CD4-positive, alpha-beta T cell treated with Interleukin-4 for 4 hours (primary cell): ENCODE measurements at places on chromosomes 1 and 21.

DNA sequence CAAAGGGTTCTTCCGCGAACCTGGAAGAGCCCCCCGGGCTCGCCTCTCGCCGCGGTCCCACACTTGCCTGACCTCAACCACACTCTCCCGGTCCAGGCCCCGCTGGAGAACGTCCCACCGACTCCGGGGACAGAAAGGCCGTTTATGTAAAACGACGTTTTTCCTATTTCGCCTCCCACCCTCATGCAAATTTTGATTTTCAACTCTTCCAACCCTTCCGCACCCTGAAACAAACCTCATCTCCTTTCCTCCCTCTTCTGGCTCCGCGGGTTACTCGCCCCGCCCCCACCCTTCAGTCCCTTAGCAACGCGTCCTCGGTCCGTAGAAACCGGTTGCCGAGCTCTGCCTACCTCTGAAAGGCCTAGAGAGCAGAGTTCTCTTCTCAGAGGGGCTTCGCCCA, at the start of gene C1orf141:
TSS of gene C1orf141 (minus strand) at position 276 of the 400 bp plus-strand sequence. CDS start 7,730 bp downstream, outside the sequence.
- DNase-seq: no peak

DNA sequence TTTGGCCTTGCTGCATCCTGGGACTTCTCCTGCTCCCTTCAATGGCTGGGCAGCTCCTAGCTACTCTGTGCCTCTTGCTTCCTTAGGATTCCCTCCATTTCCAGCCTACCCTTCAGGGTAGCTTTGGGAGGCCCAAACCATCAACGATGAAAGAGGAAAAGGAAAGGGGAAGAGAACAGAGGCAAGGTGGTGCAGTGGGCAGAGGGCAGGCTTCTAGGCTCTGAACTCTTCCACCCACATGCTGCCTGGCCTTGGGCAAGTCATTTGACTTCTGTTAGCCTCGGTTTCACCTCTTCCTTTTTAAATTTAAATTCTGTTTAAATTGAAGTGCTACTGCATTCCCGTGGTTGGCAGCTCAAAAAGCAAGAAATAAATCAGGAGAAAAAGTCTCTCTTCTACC, 5.7 kb upstream of the PPM1J start:
- no peak for DNase-seq

DNA sequence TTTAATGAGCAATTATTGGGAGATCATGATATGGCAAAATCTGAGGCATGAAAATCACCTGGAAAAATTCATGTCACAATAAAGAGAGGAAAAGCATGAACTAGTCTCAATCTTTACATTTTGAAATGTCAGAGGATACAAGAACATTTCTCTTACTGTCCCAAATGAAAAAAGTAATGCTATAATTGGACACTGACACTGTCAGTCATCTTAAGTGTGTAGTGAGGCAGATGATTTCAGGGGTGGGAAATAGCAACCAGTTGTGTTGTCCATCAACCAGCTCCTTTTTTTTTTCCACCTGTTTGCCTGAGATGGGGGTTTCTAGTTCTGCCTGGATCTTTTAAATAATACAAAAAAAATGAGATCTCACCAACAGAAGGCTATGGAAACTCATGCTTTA, 646.2 kb downstream of the KCNT2 start:
- no peak for DNase-seq

GRCh38 chr1:69271587-69272125, 296.1 kb upstream of the LRRC7 start:
- no peak for DNase-seq

- DNase-seq: no peak
Measured at GRCh38 chr21:35855484-35855883, 204.8 kb downstream of the SETD4 start.

GRCh38 chr1:30657131-30658013, 66.0 kb downstream of the MATN1 start:
- DNase-seq: no peak

GRCh38 chr1:241654641-241655040, 2.6 kb downstream of the WDR64 start:
- no peak for DNase-seq

DNA sequence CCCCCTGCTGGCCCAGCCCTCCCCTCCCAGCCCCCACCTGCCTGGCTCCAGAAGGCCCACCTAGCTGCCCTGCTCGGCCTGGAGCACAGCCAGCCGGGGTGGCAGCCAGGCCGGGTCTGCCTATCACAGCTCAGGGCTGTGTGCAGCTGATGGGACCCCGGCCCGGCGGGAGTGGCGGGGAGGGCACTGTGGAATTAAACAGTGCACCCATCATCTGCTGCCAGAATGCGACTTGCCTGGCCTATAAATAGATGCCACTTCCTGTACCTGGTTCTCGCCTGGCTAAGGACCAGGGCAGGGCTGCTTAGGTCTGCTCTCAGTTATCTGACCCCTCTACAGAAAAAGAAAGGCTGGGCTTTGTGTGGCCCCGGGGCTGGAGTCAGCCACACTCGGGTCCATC, 98.2 kb upstream of the VAMP3 start:
- no peak for DNase-seq

GRCh38 chr1:40806731-40807695, 23.4 kb downstream of the KCNQ4 start:
- no peak for DNase-seq

DNA sequence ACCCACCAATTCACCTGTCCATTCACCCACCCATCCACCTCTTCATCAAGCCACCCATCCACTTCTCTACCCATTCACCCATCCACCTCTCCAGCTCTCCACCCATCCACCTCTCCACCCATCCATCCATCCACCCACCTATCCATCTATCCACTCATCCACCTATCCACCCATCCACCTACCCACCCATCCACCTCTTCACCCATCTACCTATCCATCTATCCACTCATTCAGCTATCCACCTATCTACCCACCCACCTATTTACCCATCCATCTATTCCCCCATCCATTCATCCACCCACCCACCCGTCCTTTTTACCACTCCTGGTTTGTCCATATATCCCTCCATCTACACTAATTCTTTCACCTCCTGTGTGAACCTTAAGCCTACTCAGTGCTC, 105.7 kb downstream of the ACTL8 start:
- DNase-seq: no peak

GRCh38 chr1:12678820-12679219, 34.9 kb downstream of the AADACL4 start:
- no peak for DNase-seq
